ENCODE measurements at places on chromosomes 11 and 22.

- peak; percentile 81 for DNase-seq
Measured at GRCh38 chr22:17891481-17892167, 117.4 kb upstream of the BID start.

GRCh38 chr22:20641919-20642579, 131.9 kb upstream of the SERPIND1 start:
- no peak for DNase-seq

GRCh38 chr11:90590286-90590685, 367.4 kb upstream of the CHORDC1 start:
- DNase-seq = no peak

GRCh38 chr11:13126430-13126829, 117.3 kb downstream of the RASSF10 start:
- no peak for DNase-seq

GRCh38 chr22:37119872-37120271, 10.4 kb upstream of the TMPRSS6 start:
- DNase-seq = no peak

- DNase-seq = peak; percentile 40
Measured at GRCh38 chr11:60345489-60345888, 18.4 kb downstream of the MS4A6E start.

- no peak for DNase-seq
Measured at GRCh38 chr22:37459206-37459605, 27.0 kb downstream of the MFNG start.

DNA sequence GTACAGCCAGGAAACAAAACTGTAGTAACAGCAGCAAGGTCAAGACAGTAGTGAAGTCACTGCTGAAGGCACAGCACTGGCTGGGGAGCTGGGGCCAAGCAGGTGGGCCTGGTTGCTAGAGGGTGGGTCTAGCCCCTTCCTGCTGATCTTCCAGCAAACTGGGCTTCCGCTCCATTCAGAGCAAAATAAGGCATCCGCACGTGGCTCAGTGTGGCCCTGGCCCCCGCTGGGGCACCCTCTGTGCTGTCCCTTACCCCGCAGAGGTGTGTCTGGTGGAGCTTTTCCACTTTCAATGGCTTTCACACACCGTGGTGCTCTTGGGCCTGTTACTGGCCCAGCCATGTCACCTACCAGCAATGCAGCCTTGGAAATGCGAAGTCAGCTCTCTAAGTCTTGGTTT, 162.4 kb upstream of the B3GAT1 start:
- no peak for DNase-seq

DNA sequence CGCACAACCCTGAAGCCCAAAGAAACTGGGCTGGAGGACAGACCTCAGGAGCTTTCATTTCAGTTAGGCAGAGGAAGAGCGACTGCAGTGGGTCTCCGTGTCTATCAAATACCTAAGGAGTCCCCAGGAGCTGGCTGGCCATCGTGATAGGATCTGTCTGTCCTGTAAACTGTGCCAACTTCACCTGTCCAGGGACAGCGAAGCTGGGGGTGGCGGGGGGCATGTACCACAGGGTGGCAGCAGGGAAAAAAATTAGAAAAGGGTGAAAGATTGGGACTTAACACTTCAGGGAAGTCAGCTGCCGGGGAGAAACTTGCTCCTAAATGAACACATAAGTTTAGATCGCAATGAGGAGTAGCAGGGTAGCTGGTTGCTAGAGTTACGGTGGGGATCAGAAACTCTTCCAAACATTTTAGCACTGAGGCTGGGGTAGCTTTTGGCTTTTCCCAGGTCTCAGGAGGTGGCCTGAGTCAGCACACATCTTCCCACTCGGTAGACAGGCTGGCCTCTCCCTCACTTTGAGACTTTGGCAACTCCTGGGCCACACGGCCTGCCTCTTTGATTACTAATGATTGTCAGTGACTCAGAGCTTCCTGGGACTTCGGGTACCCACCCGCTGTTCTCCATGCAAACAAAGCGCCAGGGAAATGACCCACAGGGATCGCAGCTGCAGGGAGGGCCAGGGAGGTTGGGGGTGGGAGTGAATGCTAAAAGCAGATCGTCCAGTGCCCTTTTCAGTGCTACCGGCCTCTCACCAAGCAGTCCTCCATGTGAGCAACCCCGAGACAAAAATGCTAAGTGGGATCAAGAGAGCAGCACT, 2.9 kb upstream of the MTFP1 start:
- DNase-seq = peak; percentile 74

- no peak for DNase-seq
Measured at GRCh38 chr11:12528487-12528886, 145.7 kb upstream of the TEAD1 start.

GRCh38 chr11:91823252-91823830, 401.3 kb upstream of the FAT3 start:
- DNase-seq = no peak

GRCh38 chr11:47950396-47950795, 30.0 kb upstream of the PTPRJ start:
- DNase-seq = no peak

- DNase-seq = no peak
Measured at GRCh38 chr11:37689951-37690350, 1091.9 kb upstream of the RAG2 start.

DNA sequence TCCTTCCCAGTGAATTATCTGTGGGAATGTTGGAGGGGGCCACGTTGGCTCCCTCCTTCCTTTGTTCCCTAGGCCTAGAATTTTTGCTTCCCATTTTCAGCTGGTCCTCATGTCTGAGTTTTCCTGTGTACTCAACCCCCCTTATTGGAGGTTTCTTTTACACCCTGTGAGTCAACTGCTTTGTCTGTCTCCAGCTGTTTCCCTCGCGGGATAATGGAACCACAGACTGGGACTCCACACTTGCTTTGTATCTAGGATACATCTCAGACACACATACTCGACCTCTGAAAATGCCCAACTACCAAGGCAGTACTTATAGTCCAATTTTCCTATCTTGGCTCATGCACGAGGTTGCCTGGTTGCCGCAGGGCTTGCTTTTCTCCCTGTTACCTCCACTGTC, 352.7 kb upstream of the MPPED2 start:
- DNase-seq = no peak

GRCh38 chr11:64536396-64536941, 54.6 kb upstream of the SLC22A12 start:
- DNase-seq = no peak

DNA sequence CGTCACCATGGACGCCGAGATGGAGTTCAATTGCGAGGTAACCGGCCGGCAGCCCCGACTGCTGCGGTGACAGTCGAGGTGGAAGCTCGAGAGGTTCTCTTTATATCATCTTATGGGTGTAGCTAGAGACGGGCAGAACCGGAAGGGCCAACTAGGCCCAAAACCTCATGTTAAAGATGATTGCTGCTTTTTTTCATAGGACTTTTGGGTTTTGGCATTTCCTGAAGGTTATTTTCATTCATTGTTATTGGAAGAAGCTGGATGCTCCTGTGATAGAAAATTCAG, 585 bp downstream of the NF2 start:
- no peak for DNase-seq
